ENCODE measurements at places on chromosomes 3 and 15.
A peak's percentile ranks its signal among the peaks of the same experiment; 100 is the strongest.

- DNase-seq = no peak
Measured at GRCh38 chr3:31250116-31250777, 282.5 kb upstream of the STT3B start.

DNA sequence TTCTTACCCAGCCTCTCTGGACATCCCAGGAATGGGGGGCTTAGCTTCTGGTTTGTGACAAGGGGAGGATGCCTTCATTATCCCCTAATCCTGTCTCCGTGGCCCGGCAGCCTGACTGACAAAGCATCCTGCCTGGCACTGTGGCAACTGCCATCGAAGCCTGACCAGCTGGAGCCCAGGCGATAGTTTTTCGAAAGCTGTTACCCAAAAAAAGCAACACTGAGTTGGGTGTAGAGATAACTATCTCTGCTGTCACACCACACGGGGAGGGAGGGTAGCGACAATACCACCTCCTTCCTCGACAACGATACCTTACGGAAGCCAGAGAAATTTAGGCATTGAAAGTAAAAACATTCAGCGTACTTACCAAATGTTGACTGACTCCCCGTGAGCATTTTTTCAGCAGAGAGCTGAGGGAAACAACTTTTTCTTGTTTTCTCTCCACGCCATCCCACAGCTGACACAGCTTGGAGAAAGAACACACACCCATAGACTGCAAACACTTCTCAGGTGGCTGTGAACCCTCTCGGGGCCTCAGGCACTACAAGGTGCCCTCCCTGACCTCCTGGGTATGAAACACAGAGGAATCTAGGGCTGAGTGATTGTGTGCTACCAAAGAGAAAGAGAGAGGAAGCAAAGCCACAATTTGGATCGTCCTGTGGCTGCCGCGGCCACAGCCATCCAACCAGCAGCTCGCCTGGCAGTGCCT, 361.9 kb upstream of the ICE2 start:
- DNase-seq = no peak

GRCh38 chr15:75455982-75456531, 4.6 kb upstream of the SIN3A start:
- DNase-seq = peak; percentile 59

DNA sequence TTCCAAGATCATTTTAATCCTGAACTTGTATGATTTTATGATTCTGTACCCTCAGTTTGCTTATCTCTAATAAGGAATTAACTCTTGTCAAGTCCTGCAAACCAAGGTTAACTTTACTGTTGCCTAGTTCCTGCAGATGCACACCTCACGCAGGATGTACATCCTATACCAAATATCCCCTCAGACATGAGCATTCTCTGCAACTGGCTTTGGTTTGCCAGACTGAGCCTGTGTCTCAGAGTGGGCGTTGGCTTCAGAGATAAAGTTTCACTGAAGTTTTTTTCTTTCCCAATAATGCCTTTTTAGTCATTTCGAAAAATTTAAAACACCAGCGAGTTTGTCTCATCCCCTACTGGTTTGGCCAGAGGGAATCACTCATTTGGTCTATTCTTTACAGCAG, 173.9 kb downstream of the NR2F2 start:
- DNase-seq = no peak

DNA sequence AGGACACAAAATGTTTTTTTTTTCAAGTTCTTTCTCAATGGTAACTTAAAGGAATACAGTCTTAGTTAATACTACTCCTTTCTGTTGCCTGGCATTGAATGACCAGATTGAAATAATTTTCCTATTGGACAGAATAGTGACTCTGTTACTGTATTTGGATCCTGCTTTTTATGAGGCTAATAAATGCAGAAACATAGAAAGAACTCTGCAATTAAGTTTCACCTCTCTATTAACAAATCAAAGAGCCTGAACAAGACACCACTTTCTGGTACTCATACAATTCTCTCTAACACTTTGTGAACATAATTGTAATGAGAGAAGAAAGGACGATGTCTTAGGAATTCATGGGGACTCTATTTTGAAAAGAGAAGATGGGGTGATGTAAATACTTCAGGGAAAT, 308.4 kb upstream of the ROBO2 start:
- DNase-seq = no peak

GRCh38 chr3:19547665-19548464, 386.2 kb downstream of the EFHB start:
- DNase-seq = no peak

DNA sequence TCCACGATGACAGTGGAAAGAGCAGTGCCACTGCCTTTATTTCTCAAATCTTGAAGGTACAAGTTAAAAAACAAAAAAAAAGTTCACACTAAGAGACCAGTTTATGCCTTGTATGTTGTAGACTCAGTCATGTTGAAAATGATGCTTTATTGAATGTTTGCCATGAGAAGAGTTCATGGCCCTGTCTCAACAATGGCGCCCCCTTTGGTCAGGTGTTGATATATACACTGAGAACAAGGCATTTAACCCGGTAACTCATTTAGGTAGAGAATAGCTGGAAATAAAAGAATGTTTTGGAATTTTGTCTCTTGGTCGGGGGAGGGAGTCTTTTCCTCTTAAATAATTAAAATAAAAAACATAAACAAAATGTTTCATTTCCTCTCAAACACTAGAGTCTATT, 145.6 kb upstream of the SLC2A2 start:
- DNase-seq = no peak

- DNase-seq = peak; percentile 43
Measured at GRCh38 chr15:98321896-98322295, 326.4 kb upstream of the IGF1R start.

GRCh38 chr15:90249203-90249863, at the start of gene TTLL13:
Gene TTLL13, plus strand, starts transcription at chr15:90249556. Its CDS starts 1,075 bp downstream, at chr15:90250631.
- peak; percentile 90 for DNase-seq

- DNase-seq = no peak
Measured at GRCh38 chr3:10149226-10149625, 7.6 kb downstream of the VHL start.

DNA sequence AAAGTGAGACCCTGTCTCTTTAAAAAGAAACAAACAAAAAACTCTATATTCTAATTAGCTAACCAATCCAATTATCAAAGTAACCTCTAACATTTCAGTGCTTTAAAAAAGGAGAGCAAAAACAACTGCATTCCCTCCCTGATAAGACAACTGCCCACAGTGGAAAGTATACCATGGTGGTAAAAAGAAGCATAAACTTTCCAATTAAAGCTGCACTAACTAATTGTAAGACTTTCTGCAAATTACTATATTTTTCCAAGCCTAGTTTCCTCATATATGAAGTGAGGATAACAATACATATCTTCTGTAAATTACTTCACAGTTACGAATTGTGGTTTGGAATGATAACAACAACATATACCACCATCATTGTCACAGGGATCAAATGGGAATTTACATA, 35.5 kb downstream of the STAG1 start:
- no peak for DNase-seq

DNA sequence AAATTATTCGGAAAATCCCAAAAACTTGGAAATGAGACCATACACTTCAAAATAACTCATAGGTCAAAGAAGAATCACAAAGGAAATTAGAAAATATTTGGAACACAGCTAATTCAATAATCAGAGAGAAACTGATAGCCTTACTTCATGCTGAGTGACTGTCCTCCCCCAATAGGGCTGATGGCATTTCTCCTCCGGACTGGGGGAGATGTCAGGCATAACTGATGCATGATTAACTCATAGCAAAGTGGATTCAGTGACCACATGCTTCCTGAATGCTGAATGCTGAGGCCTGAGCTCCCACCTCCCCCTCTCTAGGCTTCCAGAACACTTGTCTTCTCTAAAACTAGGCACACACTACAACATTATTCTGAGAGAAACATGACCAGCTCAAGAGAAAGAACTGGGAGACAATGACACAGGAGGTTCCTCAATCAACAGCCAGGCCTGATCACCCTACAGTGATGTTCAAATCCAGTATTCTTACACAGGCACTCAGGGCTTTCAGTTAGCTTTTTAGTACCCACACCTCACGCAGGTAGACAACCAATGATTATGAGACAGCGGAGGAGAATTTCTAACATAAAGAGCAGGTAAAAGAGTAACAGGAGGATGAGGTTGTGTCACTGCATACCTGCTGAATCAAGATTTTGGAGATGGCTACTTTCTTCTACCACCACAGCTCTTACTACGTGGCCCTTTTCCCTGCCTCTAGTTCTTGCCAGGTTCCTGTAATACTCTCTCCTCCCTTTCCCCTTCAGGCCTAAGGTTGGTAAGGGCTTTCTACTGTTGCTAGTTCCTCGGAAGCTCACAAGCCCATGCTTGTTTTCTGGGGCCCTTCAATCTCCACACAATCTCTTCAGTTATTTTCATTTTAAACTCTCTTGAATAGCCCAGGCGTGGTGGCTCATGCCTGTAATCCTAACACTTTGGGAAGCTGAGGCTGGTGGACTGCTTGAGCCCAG, 96.1 kb downstream of the FMN1 start:
- no peak for DNase-seq

- no peak for DNase-seq
Measured at GRCh38 chr3:59877263-59878037, 827.6 kb upstream of the CFAP20DC start.

GRCh38 chr3:139443186-139443585, 33.1 kb downstream of the RBP2 start:
- DNase-seq = no peak

GRCh38 chr3:49750056-49750455, 26.3 kb upstream of the GMPPB start:
- no peak for DNase-seq

DNA sequence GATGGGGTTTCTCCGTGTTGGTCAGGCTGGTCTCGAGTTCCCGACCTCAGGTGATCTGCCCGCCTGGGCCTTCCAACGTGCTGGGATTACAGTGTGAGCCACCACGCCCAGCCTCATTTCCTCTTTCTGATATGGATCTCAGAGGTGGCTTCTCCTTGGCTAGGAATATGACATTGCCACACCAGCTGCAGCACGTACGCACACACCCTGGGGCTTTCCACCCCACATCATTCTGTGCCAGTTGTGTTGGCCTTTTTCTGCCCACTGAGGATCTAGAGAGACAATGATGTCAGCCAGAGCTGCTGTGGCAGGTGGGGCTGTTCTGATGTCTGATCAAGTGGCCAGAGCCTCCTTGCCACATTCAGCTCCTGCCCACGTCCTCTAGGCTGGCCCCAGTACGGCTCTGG, 29.0 kb downstream of the TMEM45A start:
- DNase-seq = no peak

GRCh38 chr3:9721015-9721699, 10.4 kb upstream of the BRPF1 start:
- DNase-seq = no peak

DNA sequence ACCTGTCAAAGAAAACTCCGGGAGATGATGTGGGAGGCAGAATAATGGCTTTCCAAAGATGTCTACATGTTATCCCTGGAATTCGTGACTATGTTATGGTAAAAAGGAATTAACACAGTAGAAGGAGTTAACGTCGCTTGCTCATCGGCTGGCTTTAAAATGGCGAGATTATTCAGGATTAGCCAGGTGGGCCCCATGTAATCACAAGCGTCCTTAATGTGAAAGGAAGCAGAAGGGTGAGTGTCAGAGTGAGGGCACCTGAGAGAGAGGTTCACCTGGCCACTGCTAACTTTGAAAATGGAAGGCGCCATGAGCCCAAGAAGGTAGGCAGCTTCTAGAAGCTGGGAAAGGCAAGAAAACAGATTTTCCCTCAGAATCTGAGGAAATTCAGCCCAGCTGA, 557.2 kb downstream of the EPHB1 start:
- no peak for DNase-seq

- no peak for DNase-seq
Measured at GRCh38 chr15:51048308-51048707, 46.4 kb downstream of the TNFAIP8L3 start.
